ENCODE measurements at places on chromosomes 13 and 19.

DNA sequence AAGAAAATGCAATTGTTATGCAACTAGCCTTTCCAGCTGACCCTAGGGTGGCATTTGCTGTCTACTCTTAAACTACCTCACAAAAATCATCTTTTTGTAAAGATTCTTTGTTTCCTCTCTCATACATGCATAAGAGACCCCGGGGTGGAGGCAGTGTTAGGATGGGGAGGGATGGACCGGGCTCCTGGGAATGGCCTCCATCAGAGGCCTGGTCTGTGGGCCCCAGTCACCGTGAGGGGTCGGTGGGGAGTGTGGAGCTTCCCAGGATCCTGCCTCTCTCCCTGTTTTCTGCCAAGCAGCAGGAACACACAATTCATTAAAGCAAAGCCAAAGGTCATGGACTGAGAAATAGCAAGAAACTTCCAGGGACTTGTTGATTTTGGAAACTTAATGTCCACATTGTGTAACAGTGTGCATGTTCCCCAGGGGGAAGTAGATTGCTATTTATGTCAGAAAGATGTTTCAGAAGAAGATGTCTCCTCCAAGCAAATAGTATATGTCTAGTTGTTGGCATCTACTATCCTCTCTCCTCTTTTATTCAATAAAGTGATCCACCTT, 241.4 kb downstream of the ENOX1 start:
- DNase-seq: no peak

DNA sequence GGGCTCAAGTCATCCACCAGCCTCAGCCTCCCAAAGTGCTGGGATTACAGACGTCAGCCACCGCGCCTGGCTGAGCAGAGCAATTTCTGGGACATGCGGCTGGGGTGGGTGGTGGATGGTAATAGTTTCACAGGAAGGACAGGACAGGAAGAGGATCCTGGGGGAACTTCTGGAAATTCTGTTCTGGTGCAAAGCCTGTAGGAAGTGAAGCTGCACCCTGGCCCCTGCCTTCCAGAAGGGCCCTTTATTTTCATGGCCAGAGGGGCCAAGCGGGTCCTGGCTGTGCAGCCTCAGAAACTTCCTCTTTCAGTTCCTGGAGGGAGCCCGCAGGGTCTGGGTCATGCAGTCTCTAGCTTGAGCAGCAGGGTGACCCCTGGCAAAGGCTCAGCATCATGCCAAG, 15.7 kb downstream of the FEM1A start:
- peak; percentile 40 for DNase-seq

GRCh38 chr13:78137404-78138142, 218.9 kb upstream of the EDNRB start:
- peak; percentile 65 for DNase-seq

- no peak for DNase-seq
Observed at GRCh38 chr13:87981416-87981815, 310.2 kb downstream of the SLITRK5 start.

DNA sequence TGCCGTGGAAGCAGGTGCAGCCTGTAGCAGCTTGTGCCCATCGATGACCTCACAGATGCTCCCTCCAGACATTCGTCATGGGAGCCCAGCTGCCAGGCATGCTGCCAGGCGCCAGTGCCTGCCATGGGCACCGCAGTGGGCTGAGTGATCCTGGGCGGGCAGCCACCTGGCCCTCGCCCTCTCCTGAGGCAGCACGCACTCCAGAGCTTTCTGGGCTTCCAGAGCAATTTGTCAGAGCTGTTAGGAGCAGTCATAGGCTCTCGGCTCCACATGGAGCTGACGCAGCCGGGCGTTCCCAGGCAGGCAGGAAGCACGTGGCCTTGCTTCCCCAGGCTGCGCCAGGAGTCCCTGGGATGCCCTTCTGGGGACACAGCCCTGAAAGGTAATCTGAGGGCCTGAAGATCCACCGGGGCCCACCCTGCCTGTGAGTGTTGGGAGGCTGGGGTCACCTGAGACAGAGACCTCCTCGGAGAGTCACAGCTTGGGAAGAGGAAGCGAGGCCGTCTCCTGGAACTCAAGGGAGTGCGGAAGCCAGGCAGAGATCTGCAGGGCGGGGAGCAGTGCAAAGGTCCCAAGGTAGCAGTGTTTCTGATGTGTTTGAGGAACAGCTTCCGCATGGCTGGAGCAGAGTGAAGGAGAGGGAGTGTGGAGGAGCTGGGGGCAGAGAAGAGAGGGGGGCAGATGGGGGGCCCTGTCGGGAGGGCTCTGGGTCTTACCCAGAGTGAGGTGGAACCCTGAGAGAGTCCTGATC, 50.6 kb downstream of the DPF1 start:
- DNase-seq: no peak
